ENCODE measurements at places on chromosomes 1 and 21.

DNA sequence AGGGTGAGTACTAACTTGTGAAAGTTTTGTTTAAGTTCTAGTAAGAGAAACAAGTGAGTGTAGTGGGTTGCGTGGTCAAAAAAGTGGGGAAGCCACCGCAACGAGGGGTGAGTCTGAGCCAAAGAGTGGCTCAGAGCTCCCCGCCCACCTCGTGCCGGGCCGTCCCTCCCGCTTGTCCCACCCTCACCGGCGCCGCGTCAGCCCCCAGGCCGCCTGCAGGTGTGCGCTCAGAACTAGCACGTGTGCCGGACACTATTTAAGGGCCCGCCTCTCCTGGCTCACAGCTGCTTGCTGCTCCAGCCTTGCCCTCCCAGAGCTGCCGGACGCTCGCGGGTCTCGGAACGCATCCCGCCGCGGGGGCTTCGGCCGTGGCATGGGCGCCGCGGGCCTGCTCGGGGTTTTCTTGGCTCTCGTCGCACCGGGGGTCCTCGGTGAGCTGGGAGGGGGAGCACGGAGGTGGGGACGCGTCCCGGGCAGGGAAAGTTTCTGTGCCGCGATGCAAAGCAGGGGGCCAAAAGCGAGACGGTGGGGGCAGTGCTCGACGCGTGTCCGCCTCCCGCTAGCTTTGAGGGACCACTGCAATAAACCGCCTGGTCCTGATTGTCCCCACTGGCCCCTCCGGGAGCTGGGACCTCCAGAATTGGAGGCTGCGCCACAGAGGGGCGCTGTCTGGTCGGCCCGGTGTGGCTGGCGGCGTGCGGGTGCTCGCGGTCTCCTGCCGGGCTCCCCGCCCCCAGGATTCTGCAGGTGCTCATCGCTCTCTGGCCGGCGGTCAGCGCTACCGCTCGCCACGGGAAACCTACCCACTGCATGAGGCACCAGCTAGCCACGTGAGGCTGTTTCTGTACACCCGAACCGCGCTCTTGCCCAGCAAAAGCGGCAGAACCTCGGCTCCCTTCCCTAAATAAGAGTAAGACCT is at the start of gene CR2:
Gene CR2 (plus strand): TSS at position 283 of the 919 bp plus-strand sequence. CDS start 91 bp downstream, at position 374.
- DNase-seq = peak; percentile 44

GRCh38 chr1:172138634-172139033 is 281.9 kb upstream of the C1orf105 start:
- DNase-seq = no peak

DNA sequence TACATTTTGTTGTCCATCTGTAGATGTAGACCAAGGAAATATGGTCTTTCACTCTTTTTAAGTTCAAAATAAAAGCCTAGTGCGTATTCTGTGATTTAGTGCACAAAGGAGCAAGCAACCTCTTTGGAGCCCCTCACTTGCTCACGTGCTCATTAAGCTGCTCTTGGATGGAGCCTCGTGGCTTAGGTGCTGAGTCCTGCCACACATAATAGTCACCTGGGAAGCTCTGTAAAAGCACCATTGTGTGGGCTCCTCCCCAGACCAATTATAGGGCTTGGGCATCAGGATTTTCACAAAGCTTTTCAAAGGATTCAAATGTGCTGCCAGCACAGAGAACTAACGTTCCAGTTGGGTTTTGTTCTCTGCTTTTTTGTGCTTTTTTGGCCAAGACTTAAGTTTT is 85.0 kb downstream of the PCP4 start:
- no peak for DNase-seq

- DNase-seq = no peak
These were observed 160.8 kb upstream of the SGIP1 start for GRCh38 chr1:66373157-66373591.

- DNase-seq = no peak
These were observed 731 bp downstream of the EFNA4 start for GRCh38 chr1:155064111-155064831.

DNA sequence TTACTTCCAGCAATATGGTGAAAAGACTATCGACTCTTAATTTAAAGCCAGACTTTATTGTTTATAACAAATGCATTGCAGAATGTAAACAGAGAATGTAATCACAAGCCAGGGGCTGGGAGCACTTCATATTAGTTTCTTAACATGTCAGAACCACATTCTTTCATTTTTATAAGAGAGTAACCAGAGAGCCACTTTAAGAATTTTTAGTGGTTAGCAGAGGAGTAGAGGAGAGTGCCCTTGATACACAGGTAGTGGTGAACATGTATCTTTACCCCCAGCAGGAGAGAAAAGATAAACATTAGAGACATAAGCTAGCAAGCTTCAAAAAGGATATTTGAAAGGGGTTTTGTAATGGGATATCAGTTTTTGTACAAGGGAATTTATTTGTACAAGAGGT is 11.1 kb downstream of the AMY2B start:
- no peak for DNase-seq

GRCh38 chr1:30724175-30724574 is 790 bp upstream of the MATN1 start:
- no peak for DNase-seq

- no peak for DNase-seq
These were observed 403 bp upstream of the EPHX4 start for GRCh38 chr1:92029241-92029922.

GRCh38 chr1:244239261-244239770 is 188.2 kb downstream of the ZBTB18 start:
- DNase-seq = no peak

DNA sequence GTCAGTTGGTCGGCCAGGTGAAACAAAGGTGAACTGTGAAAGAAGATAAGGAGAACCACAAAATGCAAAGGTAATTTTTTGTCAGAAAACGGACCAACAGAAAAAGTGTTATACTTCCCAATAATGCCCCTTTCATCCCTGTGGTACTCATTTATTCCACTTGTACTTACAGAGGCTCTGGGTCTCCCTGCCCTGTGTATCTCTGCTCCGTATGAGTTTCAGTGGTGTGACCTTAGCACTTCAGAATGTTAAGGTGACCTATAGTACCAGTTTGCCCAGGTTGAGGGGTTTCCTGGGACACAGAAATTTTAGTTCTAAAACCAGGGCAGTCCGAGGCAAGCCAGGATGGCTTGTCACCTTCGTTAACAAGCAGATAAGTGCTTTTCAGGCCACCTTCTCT is 254.8 kb downstream of the OLFM3 start:
- no peak for DNase-seq

- DNase-seq = no peak
These were observed 11.3 kb downstream of the WNT3A start for GRCh38 chr1:228018125-228018398.

- DNase-seq = no peak
These were observed 48.5 kb downstream of the WNT9A start for GRCh38 chr1:227899141-227899819.

GRCh38 chr1:39959651-39960333 is 4.8 kb downstream of the MFSD2A start:
- no peak for DNase-seq

DNA sequence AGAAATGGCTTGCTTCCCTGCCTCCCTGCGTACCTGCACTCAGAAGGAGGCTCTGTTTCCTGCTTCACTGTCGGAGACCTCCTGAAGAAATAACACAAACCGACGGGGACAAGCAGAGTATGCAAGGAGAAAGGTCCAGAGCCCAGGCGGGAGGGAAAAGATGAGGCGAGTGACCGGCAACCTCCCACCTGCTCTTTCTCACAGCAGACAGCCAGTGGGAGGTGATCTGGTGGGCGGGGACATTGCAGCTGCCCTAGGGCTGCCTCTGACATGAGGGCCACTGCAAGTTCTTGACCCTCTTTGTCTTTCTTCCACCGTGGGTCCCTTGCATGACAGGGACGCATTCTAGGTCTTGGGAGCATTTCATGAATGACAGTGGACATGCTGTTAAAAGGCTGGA is 368.2 kb downstream of the CAMTA1 start:
- no peak for DNase-seq

DNA sequence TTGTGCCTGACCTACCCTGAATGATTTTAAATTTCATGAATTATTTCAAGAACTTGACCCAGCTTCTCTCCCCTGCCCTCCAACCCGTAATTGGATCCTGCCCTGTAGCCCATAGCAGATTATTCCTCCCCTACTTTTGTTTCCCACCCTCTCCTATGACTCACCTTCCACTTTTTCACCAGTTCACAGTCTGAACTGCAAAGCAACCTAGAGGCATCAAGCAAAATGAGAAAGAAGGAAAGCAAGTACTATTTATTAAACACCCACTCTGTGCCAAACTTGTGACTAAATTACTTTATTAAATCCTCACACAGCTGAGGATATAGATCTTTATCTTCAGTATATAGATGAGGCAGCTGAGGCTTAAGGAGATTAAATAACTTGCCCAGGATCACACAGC is 20.7 kb upstream of the IKBKE start:
- no peak for DNase-seq

DNA sequence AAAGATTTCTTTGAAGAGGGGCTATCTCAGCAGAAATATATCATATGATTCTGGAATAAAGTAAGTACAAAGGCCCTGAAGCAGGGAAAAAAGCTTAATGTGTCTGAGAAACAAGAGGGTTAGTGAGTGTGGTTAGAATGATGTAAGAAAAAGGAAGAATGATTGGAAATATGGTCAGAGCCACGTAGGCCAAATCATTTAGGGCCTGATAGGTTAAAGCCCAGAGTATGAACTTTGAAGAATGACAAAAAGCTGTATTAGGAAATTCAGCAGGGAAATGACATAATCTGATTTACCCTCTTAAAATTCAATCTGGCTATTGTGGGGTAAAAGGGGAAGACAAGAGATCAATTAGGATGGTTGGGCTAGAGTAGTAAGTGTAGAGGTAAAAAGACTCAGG is 69.0 kb upstream of the MUTYH start:
- no peak for DNase-seq

GRCh38 chr1:108097018-108097417 is 103.1 kb downstream of the SLC25A24 start:
- no peak for DNase-seq

DNA sequence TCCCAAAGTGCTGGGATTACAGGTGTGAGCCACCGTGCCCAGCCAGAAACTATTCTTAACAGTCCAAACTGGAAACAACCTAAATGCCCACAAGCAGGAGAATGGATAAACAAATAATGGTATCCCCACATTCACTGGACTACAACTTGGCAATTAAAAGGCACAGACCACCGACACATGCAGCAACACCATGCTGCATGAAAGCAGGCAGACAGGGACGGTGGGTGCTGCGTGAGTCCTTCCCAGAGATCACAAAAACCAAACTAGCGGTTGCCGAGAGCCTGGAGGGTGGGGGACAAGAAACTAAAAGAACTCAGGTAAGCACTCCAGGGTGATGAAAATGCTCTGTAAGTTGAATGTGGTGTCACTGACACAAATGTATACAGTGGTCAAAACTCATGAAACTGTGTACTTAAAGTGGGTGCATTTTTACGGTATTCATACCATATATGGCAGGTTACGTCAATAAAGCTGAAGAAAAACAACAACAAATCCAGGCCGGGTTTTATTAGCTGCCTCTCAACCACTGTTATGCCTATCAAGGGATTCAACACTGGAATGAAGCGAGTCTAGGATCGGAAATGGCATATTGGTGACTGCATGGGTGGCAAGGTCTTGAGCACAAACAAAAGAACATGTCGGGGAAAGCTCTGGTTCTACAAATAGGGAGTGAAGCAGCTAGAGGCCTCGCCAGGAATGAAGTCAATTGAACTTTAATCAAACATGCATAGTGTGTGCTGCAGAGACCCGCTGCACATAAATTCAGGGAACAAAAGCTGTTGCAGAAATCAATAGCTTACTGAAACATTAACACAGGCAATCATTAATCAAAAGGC is 52.4 kb downstream of the SLC45A1 start:
- no peak for DNase-seq

DNA sequence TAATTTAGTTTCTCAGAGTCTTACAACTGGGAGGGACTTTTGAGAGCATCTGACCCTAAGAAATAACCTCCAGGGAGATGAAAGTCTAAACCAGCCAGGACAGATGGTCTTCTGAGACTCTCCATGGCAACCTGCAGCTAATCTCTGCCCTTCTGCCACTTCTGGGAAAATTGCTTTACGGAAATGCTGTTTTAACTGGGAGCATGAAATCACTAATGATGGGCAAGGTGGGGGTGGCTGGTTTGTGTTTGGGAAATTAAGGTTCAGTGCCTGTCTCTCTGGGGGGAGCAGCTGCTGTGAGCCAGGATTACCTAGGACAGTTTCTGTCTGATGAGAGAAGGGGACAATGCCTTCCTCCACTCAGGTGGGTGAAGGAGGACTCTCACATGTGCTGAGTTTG is 33.2 kb downstream of the ROR1 start:
- no peak for DNase-seq

DNA sequence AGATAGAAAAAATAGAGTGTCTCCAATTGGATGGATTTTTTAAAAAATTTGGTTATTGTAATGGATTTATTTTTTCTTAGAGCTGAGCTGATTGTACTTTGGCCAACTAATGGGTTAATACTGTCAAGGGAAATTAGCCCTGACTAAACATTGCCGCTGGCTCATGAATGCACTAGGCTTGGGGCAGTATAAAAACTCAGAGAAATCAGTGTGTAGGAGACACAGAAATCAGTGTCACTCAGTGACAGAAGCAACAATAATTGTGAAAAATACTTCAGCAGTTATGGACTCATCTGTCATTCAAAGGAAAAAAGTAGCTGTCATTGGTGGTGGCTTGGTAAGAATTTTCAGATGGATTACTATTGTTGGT is at the start of gene KMO:
Gene KMO (plus strand): TSS at position 217 of the 370 bp plus-strand sequence. CDS start 67 bp downstream, at position 284.
- DNase-seq = no peak

GRCh38 chr21:8988696-8989095 is 1532.7 kb upstream of the TPTE start:
- DNase-seq = no peak

GRCh38 chr1:7516341-7516740 is 254.8 kb upstream of the VAMP3 start:
- DNase-seq = no peak

GRCh38 chr1:163824006-163824405 is 502.3 kb downstream of the NUF2 start:
- DNase-seq = no peak

- no peak for DNase-seq
These were observed 42.3 kb downstream of the NEK7 start for GRCh38 chr1:198199105-198199504.

DNA sequence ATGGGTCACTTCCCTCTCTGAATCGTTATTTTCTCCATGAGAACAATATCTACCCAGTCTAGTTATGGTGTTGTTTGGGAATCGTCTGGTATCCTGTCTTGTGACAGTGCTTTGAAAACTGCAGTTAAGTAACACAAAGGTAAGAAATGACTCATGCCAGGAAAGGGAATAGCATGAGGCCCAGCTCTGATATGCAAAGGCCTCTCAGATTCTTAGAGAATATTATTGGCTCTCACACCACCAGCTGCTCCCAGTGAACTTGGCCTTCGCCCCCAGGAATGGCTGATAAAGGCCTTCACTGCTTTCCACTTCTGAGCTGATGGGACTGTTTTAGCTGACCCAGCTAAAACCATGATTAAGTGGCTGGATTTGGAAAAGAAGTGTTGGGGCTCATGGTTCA is 27.1 kb downstream of the NEK2 start:
- DNase-seq = no peak
